NCI-H524 treated with DMSO at 0.1 percent for 48 hours (cell line): ENCODE measurements at places on chromosomes 7 and 10.

- no peak for DNase-seq
Observed at GRCh38 chr10:71271662-71272055, 47.4 kb upstream of the SLC29A3 start.

- DNase-seq, result no peak
Observed at GRCh38 chr10:81096558-81096957, 558.9 kb downstream of the SH2D4B start.

DNA sequence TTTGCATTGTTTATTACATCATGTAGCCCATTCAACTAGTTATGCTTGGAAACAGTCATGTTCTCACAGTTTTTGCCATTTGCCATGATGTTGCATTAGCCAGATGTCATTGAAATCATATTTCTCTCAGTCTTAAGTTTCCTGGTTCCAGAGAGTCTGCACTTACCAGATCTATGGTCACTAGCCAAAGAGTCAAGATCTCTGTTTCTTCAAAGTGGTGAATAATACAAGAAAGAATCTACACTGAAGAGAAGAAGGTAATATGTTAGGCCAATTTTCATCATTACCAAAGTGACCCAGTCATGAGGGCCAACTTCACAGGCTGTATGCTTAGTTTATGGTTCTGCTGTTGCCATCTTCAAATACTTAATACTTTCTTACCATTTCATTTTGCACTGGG lies 89.0 kb upstream of the PHYHIPL start:
- DNase-seq, result no peak

DNA sequence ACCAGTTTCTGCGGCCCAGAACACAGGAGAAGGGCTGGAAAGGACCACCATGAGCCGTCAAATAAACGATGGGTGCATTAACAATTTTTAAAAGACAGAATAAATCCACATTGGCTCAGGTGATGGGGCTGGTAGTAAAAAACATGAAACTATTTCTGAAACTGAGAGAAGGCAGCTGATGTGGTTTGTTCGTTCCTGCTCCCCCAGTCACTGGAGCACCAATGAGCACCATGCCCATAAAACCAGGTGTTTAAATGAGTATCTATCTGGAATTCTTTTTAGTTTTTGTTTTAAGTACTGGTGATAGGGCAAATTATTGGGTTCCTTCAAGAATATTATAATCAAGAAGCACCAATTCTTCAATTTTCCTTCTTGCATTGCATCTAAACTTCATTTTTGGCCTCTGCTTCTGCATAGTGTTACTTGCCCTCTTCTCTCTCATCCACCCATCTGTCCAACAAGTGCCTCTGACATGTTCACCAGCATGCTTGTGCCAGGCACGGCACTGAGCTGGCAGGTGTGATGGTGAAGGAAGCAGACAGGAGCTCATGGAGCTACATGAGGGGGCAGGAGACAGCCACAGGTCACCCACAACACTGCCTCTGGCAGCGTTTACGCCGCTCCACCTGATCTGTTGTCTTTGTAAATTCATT lies 65.5 kb downstream of the LARP4B start:
- DNase-seq, result no peak

DNA sequence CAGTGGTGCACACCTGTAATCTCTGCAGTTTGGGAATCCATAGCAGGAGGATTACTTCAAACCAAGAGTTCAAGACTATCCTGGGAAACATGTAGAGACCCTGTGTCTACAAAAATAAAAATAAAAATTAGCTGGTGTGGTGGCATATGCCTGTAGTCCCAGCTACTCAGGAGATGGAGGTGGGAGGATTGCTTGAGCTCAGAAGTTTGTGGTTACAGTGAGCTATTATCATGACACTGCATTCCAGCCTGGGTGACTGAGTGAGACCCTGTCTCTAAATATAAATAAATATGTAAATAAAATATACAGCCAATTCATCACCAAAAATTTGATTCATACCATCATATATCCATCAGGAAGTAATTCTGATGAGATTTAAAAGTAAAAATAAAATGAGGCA lies 60.9 kb downstream of the ANKRD7 start:
- DNase-seq, result no peak

GRCh38 chr7:156220701-156221100 lies 408.4 kb upstream of the SHH start:
- DNase-seq, result no peak

DNA sequence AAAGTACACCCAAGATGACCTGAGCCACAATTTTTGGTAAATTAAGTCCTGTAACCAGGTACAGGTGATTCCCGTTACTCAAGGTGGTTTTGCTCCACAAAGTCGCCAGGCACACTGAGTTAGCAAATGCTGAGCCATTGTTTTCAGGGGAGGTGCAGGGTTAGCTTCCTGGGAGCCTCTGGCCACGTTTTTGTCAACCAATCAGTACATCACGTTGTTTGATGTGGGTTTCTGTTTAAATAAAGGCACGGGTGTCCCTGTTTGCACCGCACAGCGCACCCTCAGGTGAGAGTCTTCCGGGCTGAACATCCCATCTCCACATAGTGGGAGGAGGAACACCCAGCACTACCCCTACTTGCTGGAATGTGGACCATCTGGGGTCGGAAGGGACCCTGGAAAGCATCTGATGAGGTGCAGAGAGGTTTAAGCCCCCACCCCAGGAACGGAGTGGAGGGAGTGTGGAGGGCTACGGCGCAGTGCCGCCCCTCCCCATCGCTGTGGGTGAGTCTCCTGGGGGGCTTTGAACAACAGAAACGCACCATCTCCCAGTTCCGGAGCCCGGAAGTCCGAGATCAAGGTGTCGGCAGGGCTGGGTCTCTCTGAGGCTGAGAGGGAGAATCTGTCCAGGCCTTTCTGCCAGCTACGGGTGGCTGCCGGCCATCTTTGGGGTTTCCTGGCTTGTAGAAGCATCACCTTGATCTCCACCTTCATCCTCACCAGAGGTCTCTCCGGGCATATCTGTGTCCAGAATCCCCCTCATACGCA lies 42.5 kb downstream of the PRKAG2 start:
- DNase-seq, result no peak

GRCh38 chr7:7867846-7868571 lies 100.6 kb upstream of the GLCCI1 start:
- DNase-seq, result no peak

- no peak for DNase-seq
Observed at GRCh38 chr7:122412441-122412840, 107.9 kb upstream of the FEZF1 start.

DNA sequence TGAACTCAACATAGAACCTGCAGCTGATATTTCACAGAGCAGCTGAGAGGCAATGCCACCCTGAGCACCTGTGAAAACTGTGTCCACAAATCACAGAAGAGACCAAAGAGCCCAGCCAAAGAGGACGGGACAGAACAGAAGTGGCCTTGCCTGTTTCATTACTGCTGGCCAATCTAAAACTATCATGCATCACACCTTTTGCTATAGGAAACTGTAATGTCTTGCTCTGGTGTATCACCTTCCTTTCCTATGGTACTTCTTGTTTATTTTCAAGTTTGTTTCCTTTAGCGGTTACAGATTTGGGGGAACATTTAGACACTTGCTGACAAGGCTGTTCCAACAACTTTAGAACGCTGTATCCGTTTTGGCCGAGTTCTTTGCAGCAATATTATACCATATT lies 80.3 kb downstream of the PIP4K2A start:
- DNase-seq, result no peak

- DNase-seq, result no peak
Observed at GRCh38 chr7:48225101-48225500, 53.8 kb downstream of the ABCA13 start.

- DNase-seq, result no peak
Observed at GRCh38 chr7:41147606-41148485, 555.0 kb downstream of the INHBA start.

DNA sequence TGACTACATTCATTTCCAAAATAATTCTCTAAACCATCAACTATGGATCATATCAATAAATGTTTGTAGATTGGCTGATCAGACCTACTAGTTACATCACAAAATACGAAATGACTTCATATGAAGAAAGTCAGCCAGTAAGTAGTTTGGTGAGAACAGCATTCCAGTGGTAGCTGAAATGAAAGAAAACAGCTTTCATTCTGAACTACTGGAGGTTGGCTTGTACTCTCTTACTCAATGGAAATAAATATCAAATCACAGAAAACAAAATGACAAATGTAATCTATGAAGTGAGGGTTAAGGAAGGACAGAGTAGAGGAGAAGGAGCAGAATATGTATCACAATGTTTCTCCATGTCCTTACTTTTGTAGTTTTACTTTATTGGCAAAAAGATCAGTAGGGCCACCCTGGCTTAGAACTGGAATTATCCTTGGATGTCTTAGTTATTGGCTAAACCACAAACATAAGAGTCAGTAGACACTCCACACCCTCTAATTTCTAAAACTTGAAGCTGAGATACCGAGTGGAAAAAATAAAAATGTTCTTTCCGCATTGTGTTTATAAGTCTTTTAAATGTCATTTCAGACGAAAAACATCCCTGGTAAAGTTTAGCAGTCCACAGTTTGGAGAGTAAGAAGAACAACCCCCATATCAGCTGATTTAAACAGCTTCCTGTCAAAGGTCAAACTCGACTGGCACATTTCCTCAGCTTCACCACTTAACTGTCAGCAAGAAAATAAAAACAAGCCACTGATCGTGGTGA lies 74.0 kb upstream of the DGKI start:
- DNase-seq, result no peak

- DNase-seq, result no peak
Observed at GRCh38 chr7:47047384-47047783, 534.5 kb downstream of the TNS3 start.

- no peak for DNase-seq
Observed at GRCh38 chr10:30502266-30503060, 68.5 kb downstream of the MAP3K8 start.

DNA sequence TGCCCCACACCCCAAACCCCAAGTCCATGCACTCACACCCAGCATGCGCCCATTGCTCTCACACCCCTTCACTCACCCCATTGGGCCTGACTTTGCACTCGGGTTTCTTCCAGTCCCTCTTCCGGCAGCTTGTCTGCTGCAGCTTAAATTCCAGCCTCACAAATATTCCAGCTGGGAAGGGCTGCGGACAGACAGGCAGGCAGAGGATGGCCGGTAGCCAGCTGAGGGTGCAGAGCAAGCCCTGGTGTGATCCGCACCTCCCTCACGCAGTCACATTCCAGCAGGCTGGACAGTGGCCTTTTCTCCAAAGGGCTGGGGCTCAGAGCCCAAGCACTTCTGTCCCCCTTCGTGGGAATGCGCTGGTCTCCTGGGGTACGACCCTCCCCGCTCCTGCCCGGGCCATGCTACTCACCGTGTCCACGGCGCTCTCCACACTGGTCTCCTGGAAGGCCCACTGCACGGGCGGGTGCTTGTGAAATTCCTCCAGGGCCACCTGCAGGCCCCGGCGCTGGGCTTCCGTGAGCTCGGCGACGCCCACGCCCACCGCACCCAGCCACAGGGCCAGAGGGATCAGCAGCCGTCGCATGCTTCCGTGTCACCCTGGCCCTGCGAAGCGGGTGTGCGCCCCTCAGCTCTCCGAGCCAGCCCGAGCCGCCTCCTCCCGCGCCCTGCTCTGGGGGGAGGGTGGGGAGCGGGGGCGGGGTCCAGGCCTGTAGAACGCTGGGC lies 1.2 kb downstream of the RARRES2 start:
- DNase-seq, result no peak

DNA sequence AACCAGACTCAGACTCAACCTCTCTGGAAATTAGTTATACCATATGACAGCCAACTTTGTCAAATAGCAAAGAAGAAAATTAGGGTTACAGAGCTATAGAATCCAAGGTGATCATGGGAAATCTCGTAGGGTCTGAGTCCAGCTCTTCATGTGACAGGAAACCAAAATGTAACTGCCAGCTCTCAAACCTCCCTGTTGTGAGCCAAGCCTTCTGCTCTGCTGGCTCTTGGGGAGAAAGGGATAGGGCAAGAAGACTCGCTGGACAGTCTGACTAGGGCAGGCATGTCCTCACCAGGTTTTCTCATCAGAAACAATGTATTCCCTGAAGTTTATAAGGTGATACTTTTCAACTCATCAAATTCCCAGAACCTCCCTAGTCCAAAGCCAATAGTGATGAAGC lies 63.0 kb downstream of the CDHR3 start:
- DNase-seq, result no peak

DNA sequence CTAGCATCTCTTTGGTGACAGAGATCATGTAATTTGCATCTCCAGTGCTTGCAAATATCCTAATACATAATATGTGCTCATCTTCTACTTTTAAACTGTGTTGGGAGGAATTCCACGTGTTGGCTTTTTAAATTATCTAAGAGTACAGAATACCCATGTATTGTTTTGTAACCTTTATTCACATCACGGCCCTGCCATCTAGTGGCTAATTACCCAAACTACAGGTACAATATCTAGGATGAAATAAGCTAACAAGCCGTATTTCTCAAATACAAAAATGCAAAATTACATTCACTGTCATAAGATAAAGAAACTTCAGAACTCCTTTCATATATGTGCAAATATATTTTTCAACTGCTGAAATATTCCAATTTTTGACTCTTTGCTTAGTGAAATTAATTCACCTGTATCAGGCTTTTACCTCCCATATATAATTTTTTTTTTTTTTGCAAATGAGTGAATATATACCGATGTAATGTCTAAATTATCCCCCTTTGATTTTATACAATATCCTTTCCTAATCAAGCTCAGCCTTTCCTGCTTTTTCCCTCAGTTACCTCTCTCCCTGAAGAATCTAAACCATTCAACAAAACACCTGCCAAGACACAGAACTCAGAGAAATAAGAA lies 30.3 kb upstream of the LSM8 start:
- DNase-seq, result no peak

DNA sequence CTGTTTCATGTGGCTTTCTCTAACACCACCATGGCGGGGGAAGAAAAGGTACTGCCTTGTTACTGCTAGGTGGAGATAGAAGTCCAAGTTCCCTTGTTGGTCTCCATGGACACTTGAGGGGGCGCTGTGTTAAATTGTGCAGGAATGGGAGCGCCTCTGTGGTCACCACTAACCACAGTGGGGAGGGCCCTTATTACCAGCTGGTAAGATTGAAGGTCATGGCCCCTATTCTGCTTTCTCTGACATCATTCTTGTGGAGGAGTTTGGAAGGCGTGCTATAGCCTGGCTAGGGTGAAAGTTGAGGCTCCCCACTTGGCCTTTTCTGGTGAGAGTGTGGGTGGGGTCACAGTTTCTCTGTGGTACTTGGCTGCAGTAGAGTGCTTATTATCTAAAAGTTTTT lies 14.9 kb upstream of the MXI1 start:
- DNase-seq, result no peak

DNA sequence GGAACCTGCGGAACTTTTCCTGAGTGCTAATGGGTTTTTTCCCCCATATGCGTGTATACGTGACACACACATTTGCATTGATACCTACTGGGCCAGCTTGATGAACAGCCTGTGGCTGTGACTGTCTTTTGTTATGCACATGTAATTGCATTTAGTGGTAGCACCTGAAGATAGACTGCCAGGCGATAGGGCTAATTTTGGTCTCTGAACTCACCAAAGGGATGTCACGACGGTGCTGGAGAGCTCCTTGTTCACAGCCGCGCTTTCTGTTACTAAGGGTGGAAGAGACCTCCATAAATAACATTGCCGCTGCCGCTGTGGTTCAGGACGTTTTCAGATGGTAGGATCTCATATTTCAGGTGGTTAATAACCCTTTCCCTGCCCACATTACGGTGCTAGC lies 133.2 kb downstream of the CAMK1D start:
- no peak for DNase-seq
